ENCODE measurements at places on chromosomes 5 and 9. TPM values are rescaled to one million over a fixed set of nuclear protein-coding genes. Genes with fewer than 3 reads are reported as not detected.

GRCh38 chr9:13083963-13084528 is 195.4 kb downstream of the MPDZ start:
- DNase-seq: no peak

DNA sequence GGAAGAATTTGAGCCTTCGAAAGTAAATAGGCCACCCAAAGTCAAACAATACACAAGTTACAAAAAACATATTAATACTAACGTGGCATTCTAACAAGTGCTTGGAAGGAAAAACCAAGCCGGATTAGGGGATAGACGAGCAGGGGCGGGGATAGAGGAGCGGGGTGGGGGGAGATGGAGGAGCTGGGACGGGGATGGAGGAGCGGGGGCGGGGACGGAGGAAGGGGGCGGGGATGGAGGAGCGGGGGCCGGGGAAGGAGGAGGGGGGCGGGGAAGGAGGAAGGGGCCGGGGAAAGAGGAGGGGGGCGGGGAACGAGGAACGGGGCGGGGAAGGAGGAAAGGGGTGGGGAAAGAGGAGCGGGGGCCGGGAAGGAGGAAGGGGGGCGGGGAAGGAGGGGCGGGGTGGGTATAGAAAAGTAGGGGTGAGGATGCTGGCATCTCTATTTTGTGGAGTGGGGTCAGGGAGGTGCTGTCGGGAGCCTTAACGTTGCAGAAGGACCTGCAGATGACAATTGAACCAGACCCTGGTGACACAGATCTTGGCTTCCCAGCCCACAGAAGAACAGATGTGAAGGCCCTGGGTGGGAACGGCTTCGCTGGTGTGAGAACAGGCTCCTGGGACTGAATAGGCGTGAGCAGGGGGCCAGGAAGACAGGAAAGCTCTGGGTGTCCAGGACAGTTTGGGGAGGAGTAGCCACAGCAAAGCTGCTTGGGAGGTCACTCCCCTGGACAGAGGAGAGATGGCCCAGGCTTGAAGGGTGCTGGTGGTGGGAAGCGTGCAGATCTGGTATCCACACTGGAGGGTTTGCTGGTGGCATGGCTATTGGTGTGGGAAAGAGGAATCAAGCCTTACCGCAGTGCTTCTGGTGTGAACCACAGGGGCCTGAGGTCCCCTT is 233.3 kb upstream of the DAP start:
- DNase-seq: peak; percentile 64

- no peak for DNase-seq
Observed at GRCh38 chr9:13879981-13880380, 434.0 kb downstream of the NFIB start.

- DNase-seq: no peak
Observed at GRCh38 chr9:77798140-77798539, 150.0 kb upstream of the GNA14 start.

DNA sequence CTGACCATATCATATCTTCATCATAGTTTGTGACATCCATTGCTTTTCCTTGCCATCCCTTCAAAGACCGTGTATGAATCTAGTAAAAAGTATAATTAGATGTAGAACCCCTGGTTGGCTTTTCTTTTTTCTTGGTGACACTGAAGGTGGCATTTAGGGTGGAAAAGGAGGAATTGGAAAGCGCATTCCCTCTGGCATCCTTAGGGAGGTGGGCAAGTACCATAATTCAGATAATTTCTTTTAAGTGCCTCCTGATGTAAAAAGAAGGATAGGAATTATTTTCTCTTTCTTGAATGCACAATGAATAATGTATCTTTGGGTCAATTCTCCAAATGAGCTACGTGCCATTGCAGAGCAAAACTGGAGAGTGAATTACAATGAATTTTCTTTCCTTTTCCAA is 73.2 kb upstream of the SMARCA2 start:
- no peak for DNase-seq

The KLHL3 gene
- 29.1 TPM for total RNA-seq
